ENCODE measurements at places on chromosomes 16 and 17.

DNA sequence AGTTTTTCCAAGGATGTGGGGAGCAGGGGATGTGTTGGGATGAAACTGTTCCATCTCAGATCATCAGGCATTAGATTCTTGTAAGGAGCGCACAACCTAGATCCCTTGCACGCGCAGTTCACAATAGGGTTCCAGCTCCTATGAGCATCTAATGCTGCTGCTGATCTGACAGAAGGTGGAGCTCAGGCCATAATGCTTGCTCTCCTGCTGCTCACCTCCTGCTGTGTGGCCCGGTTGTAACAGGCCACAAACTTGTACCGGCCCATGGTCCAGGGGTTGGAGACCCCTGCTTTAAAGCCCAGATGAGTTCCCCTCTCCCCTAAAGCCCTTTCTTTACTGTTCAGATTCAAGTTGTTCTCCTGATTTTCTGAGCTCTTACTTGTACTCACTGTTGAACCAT lies 44.8 kb downstream of the RNF135 start:
- DNase-seq, result no peak

GRCh38 chr17:13362341-13363122 lies 239.2 kb downstream of the HS3ST3A1 start:
- no peak for DNase-seq

DNA sequence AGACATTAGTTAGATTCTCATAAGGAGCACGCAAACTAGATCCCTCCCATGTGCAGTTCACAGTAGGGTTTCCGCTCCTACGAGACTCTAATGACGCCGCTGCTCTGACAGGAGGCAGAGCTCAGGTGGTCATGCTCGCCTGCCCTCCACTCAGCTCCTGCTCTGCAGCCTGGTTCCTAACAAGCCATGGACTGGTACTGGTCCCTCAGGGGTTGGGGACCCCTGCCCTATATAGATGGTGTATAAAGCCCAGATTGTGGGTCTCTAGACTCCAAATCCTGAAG lies 52.1 kb upstream of the LYRM9 start:
- no peak for DNase-seq

GRCh38 chr16:751152-752006 lies 9.2 kb upstream of the MSLN start:
- DNase-seq, result no peak

GRCh38 chr17:14351493-14351892 lies 50.6 kb downstream of the HS3ST3B1 start:
- DNase-seq, result no peak

DNA sequence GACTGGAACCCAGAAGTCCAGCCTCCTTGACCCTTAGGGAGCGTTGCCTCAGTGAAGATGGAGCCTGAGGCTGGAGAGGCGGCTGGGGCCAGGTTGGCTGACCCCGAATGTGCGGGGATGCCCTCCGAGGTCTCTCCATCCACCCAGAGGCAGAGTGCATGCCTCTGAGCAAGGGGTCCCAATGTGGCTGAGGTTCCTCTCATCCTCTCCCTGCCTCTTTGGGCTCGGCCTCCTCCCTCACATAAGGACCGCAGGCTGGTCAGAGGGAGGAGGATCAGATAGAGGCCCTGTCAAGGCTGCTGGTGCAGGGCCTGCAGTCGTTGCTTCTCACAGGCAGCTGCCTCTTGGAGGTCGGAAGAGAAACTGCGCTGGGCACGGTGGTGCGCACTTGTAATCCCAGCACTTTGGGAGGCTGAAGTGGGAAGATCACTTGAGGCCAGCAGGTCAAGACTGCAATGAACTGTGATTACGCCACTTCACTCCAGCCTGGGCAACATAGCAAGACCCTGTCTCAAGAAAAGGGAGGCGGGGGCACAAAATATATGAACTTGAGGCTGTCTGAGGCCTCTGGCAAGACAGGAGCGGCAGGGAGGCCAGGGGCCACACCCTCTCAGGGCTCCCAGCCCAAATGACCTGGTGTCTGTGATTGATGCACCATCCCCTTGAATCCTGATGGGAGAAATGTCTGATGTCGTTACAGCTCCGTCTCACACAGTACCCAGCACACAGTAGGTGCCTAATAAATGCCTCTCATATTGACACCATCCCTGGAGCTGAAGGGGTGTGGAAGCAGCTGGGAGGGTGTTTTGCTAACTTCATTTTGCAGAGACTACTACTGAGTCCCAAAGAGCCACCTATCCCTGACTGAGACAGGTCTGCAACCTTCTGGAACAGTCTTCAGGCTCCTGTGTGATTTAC lies 220.1 kb upstream of the GSE1 start:
- DNase-seq, result no peak

DNA sequence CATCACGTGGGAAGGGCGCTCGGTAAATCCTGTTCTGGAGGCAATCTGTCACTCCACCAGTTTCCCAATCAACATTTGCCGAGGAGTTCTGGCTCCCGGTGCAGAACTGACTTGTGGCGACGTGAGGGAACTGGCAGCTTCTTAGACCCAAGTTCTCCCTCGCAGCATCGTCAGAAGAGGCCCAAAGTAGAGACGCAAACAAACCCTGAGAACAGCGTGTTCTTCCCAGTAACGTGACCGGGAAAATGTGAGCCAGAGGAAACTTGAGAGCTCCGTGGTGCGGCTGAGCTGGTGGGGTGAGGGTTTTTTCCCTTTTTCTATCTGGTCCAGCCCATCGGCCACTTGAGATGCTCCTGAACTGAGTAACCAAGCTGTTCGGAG lies 158.9 kb upstream of the CACNG5 start:
- DNase-seq, result no peak

DNA sequence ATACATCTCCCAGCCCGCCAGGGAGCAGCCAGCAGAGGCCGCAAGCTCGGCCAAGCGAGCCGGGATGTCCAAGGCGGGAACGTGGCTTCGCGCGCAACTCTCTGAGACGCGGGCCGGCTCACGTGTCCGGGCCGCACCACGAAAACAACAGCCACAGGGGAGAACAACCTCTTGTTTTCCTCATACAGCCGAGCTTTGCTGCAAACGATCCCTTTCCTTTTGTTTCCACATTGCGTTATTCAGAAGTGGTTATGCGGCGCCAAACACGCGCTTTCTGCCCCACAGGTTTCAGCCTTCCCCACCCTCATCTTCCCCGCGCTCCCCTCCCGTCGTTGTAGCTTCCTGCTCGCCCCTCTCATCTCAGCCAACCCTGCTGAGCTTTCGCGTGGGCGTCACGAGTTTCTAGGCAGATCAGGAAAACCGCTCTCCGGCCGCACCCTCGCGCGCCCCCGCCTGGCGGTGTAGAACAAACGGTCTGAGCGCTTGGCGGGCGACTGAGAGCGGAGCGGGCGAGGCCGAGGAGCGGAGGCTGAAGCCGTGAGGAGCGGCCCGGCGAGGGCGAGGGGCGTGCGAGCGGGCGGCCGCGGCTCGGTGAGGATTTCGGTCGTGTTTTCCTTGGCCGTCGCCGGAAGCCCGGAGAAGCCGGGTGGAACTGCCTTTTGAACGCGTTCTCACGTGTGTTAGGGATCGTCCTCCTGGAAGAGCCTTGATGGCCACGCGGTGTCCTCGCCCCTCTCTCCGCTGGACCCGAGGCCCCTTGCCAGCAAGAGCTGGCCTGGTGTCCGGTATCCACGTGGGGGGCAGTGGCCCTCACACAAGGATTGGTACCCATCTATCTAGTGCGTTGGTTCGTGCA lies 6.6 kb upstream of the SMARCD2 start:
- no peak for DNase-seq

DNA sequence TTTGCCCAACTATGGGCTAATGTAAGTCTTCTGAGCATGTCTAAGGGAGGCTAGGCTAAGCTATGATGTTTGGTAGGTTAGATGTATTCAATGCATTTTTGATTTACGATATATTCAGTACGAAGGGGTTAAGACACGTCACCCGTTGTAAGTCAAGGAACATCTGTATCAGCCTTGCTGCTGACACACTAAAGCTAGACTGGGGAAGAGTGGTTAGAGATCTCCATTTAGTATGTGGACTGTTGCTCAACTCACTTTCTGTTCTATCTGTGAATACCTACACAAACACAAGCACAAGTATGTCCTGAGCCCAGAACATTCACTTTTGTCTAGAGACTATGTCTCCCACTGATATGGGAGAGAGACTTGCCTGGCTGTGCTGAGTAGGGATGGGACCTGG lies 71.5 kb downstream of the VMP1 start:
- no peak for DNase-seq

DNA sequence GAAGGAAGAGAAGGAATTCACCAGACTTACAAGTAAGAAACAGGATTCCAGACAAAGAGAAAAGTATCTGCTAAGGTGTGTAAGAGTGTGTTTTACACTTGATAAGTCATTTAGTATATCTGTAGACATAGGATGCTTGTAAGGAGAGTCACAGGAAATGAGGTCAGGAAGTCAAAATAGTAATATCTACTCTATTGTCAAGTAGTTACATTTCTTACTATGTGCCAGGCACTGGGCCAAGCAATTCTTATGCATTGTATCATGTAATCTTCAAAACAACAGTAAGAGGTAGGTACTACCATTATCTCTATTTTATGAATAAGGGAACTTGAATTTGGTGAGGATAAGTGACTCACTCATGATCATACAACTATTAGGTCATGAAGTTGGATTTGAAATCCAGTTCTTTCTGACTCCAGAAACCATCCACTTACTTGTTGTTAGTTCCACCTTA lies 129.1 kb downstream of the SNX11 start:
- no peak for DNase-seq

- peak; percentile 14 for DNase-seq
These were observed 111.7 kb downstream of the MAP2K6 start for GRCh38 chr17:69525920-69526841.

GRCh38 chr17:41810659-41811548 lies 845 bp downstream of the P3H4 start:
- peak; percentile 41 for DNase-seq

DNA sequence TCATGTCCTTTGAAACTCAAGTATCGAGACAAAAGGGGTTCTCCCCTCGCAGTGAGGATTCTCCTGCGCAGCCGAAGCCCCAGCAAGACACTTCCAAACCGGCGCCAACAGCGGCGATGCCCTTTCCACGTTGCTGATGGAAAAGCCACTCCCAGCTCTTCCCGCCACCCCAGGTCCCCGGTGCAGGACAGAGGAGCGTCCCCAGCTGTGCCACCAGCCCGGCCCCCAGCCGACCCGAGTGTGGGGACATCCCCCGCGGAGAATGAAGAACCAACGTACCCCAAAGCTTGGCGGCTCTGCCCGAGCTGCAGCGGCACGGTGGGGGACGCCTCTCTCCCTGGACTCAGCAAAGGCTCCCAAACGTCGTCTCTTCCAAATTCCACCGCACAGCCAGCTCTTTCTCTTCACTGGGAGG lies 573 bp downstream of the CHST6 start:
- DNase-seq, result no peak

- DNase-seq, result no peak
These were observed 382.3 kb downstream of the SLC39A11 start for GRCh38 chr17:72710202-72710601.

DNA sequence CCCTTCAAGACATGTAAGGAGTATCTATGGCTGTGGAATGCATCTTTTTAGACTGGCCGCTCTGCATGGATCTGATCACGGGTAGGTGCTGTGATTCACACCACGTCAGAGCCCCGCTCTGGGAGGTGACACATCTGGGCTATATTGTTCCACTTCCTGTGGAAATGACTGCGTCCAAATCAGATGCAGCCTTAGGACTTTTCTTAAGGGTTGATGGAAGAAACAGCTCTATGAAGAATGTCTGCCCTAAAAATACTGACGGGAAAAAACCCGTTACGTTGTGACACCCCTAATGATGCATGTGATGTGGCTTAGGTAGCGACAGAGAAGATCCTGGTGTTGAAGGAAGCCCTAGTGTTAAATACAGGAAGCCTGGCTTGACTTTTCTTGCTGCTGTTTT lies 12.2 kb downstream of the BANP start:
- DNase-seq, result no peak

GRCh38 chr17:47813512-47814031 lies 8.0 kb downstream of the OSBPL7 start:
- DNase-seq, result no peak

GRCh38 chr17:53227111-53227510 lies 595.6 kb upstream of the KIF2B start:
- no peak for DNase-seq

- DNase-seq, result no peak
These were observed 17.6 kb downstream of the NUP93 start for GRCh38 chr16:56747486-56748045.
